Sigmoid colon (tissue), 7 donors: ENCODE measurements at places on chromosomes 5 and 9. TPM values are rescaled to one million over a fixed set of nuclear protein-coding genes. Genes with fewer than 3 reads are reported as not detected.
A peak's percentile ranks its signal among the peaks of the same experiment; 100 is the strongest.

WWC1 gene
- total RNA-seq = 1.1 TPM

C5orf47 gene
- total RNA-seq = not detected

LHX3 gene
- not detected for total RNA-seq

C9orf153 gene
- 0.27 TPM for total RNA-seq

PDE6A gene
- not detected for total RNA-seq

SLC4A9 gene
- total RNA-seq = not detected

SH3TC2 gene
- 5.0 TPM for total RNA-seq

AFF4 gene
- total RNA-seq = 71.2 TPM

CAPSL gene
- not detected for total RNA-seq

MAPKAP1 gene
- total RNA-seq = 155 TPM

GBGT1 gene
- total RNA-seq = 8.9 TPM

ZCCHC9 gene
- total RNA-seq = 21.9 TPM

TMEM215 gene
- not detected for total RNA-seq

PCDHGC3 gene
- total RNA-seq = 47.8 TPM

SEMA6A gene
- total RNA-seq = 29.3 TPM

IL9 gene
- not detected for total RNA-seq

PTGER4 gene
- 44.3 TPM for total RNA-seq

AK1 gene
- 73.2 TPM for total RNA-seq

UBAC1 gene
- total RNA-seq = 57.4 TPM

TAF11L5 gene
- total RNA-seq = not detected

GRCh38 chr5:149683964-149684363, 46.1 kb upstream of the PPARGC1B start:
- no peak overlapping the region for H3K27ac ChIP-seq
- no peak overlapping the region for H3K4me3 ChIP-seq
- no peaks in the 10 kb centered on the region for H3K4me1 ChIP-seq
- DNase-seq = no peak
- no peaks in the 10 kb centered on the region for H3K36me3 ChIP-seq

DNA sequence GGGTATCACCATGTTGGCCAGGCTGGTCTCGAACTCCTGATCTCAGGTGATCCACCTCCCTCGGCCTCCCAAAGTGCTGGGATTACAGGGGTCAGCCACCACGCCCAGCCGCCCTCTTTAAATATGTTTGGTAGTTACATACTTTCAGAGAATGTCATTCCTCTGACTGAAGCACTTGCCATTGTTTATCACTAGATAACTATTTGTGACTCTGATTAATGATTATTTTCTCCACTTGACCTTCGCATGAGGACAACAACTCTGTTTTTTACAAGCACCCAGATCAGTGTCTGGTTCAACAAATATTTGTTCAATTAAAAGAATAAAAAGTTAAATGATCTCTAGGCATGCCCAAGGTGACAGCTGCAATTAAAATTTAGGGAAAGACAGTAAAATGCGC, 56.2 kb downstream of the CLINT1 start:
- peaks cover 1% of the 10 kb centered on the region for H3K4me1 ChIP-seq
- no peak overlapping the region for H3K27ac ChIP-seq
- H3K36me3 ChIP-seq = peaks cover 26% of the 10 kb centered on the region
- DNase-seq = no peak

DNA sequence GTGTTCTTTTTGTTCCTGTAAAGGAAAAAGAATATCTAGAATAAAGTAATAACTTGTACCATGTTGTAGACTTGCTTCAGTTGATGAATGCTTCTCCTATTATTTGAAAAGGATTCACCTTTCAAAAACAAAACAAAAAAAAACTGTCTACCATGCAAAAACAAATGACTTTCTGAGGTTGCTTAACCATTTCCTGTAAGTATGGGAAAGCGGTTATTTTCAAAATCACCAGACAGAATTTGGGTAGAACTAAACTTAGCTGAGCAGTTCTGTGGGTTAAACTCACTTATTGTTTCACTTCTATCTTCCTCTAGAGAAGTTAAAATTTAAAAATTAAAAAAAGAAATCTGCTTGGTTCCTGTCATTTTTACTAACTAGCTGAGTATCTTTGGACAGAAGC, 25.2 kb downstream of the LNPEP start:
- no peak overlapping the region for H3K4me3 ChIP-seq
- H3K27ac ChIP-seq = no peak overlapping the region
- H3K27me3 ChIP-seq = no peaks in the 10 kb centered on the region
- DNase-seq = no peak

DNA sequence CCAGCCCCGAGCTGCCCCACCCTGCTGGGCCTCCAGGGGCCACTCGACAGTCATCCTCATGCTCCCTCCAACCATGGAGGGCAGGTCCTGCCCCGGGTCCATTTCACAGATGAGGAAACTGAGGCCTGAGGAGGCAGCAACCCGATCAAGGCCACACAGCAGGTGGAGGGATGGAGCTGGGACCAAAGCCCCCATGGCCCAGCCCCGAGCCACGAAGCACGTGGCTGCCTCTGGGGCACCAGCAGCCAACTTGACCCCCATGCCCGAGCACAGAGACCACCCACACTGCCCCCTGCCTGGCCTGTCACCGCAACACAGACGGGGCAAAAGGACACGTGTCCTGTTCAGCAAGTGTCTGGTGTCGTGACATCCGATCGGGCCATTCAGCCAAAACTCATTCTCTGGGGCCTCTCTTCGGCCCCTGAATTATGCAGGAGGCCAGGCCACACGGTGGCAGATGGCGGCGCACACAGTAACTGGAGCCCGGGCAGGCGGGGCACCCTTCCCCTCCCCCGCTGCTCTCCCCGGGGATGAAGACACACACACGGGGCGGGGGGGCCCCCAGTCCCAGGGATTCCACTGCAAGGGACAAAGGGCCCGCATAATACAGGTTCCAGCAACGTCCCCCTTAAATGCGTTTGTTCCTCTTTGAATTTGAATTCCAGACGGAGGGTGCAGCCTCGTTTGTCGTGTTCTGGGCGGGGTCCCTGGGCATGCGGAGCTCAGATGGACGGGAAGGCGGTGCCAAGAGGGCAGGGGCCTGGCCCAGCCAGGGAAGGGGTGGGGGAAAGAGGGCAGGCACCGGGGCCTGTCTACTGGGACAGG, 29.4 kb upstream of the TMEM250 start:
- H3K27ac ChIP-seq = no peak overlapping the region
- H3K27me3 ChIP-seq = peaks cover 12% of the 10 kb centered on the region
- no peaks in the 10 kb centered on the region for H3K4me1 ChIP-seq
- no peak for DNase-seq

DNA sequence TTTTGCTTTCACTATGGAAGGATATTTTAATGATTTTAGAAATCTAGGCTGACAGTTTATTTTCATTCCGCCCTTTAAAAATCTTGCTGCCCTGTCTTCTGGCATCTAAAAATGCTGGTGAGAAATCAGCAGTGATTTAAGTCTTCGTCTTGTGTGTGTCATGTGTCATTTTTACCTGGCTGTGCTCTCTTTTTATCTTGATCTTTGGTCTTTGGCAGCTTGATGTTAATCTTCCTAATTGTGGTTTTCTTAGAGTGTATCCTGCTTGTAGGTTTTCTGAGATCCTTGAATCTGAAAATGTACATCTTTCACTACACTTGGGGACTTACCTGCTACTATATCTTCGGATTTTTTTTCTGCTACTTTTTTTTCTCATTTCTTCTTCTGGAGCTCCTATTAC, 11.9 kb upstream of the LPCAT1 start:
- no peak overlapping the region for H3K27ac ChIP-seq
- no peak for DNase-seq
- H3K4me3 ChIP-seq = no peak overlapping the region
- no peaks in the 10 kb centered on the region for H3K4me1 ChIP-seq
- H3K36me3 ChIP-seq = no peaks in the 10 kb centered on the region

DNA sequence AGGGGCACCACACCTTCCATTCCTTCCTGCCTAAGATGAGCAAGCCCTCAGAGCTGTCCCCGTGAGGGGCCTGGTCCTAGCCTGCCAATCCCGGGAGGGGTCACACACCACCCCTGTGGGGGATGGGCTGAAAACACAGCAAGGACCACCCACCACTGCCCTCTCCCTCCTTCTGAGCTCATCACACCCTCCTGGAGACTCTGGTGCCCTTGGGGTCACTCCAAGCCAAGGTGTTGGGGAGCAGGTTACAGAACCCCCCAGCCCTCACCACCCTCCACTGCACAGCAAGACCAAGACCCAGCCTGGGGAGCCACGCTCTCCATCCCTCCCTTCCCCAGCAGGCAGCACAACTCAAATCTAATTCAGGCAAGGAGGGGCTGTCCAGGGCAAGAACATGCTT, 60.5 kb upstream of the PPP1R26 start:
- H3K36me3 ChIP-seq = no peaks in the 10 kb centered on the region
- no peaks in the 10 kb centered on the region for H3K27me3 ChIP-seq
- no peak for DNase-seq
- H3K27ac ChIP-seq = no peak overlapping the region

- H3K27ac ChIP-seq = no peak overlapping the region
- peaks cover 13% of the 10 kb centered on the region for H3K36me3 ChIP-seq
- H3K27me3 ChIP-seq = no peaks in the 10 kb centered on the region
Measured at GRCh38 chr5:176410486-176411180, 5.7 kb downstream of the CLTB start.

GRCh38 chr5:177194268-177194667, 60.7 kb downstream of the NSD1 start:
- H3K4me3 ChIP-seq = no peak overlapping the region
- H3K4me1 ChIP-seq = no peaks in the 10 kb centered on the region
- H3K36me3 ChIP-seq = peaks cover 7% of the 10 kb centered on the region
- no peak overlapping the region for H3K27ac ChIP-seq

GRCh38 chr9:104843644-104844240, 79.8 kb downstream of the NIPSNAP3B start:
- H3K4me1 ChIP-seq = no peaks in the 10 kb centered on the region
- peaks cover 51% of the 10 kb centered on the region for H3K36me3 ChIP-seq
- H3K27me3 ChIP-seq = no peaks in the 10 kb centered on the region

DNA sequence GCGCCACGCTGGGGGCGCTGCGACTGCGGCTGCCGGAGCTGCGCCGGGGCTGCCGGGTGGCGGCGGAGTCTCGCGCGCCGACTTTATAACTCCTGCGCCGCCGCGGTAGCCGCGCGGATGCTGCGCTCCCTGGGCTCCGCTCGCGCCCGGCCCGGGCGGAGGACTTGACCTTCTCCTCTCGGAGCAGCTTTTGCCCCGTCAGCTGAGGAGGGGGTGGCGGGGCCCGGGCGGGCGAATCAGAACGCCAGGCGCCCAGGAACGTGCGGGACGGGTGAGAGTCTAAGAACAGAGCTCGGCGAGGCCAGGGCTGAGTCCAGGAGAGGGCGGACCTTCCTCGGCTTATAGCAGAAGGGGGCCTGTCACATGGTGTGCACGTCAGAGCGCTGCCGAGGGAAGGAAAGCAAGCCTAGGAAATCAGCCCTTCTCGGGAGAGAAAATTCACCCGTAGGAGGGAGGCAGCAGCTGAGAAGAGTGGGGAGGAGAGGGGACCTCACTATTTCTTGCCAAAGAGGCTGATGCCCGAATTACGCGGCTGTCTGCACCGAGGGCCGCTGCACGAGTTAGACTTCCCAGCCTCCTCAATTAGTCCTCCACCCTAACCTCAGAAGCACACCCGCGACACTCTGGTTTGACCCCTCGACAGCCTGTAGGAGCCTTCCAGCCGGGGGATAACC, at the start of gene FOXD1:
Gene FOXD1 (minus strand): TSS at position 315 of the 674 bp plus-strand sequence. CDS start 415 bp downstream, outside the sequence.
- peak; percentile 75 for DNase-seq
- H3K27ac ChIP-seq = no peak within 1 kb of the TSS
- H3K27me3 ChIP-seq = peaks cover 89% of the 10 kb centered on the region

DNA sequence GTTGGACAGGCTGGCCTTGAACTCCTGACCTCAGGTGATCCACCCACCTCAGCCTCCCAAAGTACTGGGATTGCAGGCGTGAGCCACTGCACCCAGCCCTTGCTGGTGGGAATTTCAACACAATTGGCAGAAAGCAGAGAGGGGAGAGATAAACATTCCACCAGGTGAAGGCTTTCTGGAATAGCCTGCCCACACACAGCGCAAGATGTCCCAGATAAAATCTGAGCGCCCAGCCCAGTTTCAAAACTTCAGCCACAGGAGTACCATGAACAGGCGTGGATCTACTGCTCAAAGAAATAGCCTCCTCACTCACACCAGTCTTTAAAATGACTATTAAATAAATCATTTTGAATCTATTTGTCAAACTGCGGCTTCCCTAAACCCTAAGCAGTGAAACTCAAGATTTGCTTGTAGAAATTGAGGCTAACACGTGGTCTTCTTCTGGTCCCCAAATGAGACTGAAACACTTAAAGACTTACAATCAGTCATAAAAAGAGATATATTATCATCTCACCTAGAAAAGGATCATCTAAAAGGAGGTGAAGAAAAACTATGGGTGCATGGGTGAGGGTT, 34.7 kb downstream of the CAPSL start:
- H3K4me1 ChIP-seq = no peaks in the 10 kb centered on the region
- no peak overlapping the region for H3K4me3 ChIP-seq
- H3K27me3 ChIP-seq = no peaks in the 10 kb centered on the region

DNA sequence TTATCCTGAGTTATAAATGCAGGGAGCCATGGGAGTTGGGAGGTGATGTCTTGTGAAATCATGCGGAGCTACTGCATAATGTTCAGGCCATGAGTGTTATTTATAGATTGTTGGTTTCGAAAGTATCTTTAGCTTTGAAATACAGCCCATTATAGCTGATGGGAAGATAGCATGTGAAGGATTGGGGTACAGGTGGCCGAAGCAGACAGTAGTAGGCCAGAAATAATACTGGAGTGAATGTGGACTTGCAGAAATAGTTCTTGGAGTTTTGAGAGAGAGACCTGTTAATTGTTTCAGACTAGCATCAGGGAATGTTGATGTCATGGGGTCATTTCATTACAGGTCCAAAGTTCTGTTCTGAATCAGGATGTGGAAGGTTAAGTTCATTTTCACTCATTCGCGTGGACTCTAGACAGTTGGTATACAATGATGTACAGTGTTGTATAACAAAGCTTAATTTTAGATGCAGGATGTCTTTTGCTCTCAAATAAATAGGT, 3.8 kb downstream of the ATP6V1G1 start:
- DNase-seq = no peak
- H3K4me3 ChIP-seq = no peak overlapping the region
- no peaks in the 10 kb centered on the region for H3K36me3 ChIP-seq
- peak overlapping the region; percentile 90 for H3K27ac ChIP-seq
- no peaks in the 10 kb centered on the region for H3K27me3 ChIP-seq

GRCh38 chr9:93708289-93708986, 132.1 kb downstream of the PHF2 start:
- H3K4me1 ChIP-seq = no peaks in the 10 kb centered on the region
- no peak overlapping the region for H3K27ac ChIP-seq
- no peak overlapping the region for H3K4me3 ChIP-seq
- no peaks in the 10 kb centered on the region for H3K27me3 ChIP-seq

GRCh38 chr5:156764176-156764971, 85.7 kb upstream of the PPP1R2B start:
- H3K27ac ChIP-seq = no peak overlapping the region
- DNase-seq = no peak
- H3K4me3 ChIP-seq = no peak overlapping the region
- H3K4me1 ChIP-seq = no peaks in the 10 kb centered on the region

- no peak overlapping the region for H3K4me3 ChIP-seq
- H3K27ac ChIP-seq = no peak overlapping the region
- H3K27me3 ChIP-seq = no peaks in the 10 kb centered on the region
- DNase-seq = no peak
- no peaks in the 10 kb centered on the region for H3K36me3 ChIP-seq
Measured at GRCh38 chr9:11269036-11269435, 656.2 kb upstream of the PTPRD start.
